ENCODE measurements at places on chromosomes 5 and 9.

- no peak for DNase-seq
These were observed 2.9 kb upstream of the OR13C2 start for GRCh38 chr9:104608336-104608735.

GRCh38 chr9:100679834-100680233, 102.0 kb downstream of the CAVIN4 start:
- no peak for DNase-seq

GRCh38 chr9:75876999-75877640, 13.4 kb upstream of the PCSK5 start:
- DNase-seq, result no peak

DNA sequence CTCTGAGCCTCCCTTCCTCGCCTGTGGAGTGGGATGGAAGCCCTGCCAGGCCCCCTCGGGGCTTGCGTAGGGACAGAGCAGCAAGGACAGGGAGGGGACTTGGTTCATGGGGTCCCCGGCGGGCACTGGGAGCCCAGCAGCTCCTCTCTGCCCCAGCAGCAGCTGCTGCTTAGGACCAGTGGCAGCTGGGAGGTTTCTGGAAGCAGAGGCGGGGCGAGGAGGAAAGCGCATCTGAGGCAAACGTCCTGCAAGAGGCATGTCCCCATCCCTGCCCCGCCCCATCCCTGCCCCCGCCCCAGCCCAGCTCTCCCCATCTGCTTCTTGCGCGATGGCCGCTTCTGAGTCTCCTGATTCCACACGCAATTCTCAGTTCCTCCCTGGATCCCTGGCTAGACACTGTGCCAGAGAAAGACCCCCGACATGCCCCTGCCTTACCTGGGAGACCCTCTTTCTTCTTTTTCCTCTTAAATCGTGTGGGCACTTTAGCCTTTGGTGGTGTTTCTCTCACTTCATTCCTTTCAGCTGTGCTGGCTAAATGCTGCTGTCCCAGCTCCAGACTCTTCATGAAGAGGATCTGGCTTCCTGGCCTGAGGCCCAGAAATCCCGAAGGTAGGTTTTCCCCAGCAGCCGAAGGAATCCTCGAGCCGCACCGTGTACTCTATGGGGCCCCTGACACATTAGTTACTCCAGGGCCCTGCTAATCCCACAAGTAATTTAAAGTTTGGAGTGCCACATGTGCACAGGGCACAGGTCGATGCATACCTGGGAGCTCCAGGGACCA, 4.4 kb upstream of the OR2S2 start:
- no peak for DNase-seq

- DNase-seq, result no peak
These were observed 56.9 kb upstream of the SIMC1 start for GRCh38 chr5:176181271-176181855.

DNA sequence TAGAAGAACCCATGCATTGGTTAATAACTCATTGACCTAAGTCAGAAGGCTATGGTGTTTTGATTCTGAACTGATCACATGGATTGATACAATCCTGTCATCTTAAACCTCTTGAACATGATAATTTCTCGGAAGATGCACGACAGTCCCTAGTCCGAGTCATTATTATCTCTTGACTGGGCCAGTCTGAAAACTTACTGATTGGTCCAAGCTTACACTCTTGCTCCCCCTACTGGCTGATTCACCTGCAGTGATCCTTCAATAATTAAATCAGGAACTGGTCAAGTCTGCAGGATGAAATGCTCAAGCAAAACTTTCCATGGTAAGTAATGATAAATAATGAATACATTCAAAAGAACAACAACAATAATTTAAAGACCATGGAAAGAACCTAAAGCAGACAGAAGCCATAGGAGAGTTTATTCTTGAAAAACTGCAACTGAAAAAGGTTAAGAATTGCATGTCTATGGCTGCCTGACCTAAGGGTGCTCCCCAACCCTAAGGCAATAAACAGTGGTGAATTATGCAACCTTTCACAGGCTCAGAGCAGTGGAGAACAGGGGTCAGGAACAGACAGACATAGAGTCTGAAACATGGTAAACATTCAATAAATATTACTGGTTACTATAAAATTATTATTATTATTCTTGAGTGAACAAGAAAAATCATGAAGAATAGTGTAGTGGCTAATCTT, 79.3 kb downstream of the BRINP1 start:
- peak; percentile 67 for DNase-seq

DNA sequence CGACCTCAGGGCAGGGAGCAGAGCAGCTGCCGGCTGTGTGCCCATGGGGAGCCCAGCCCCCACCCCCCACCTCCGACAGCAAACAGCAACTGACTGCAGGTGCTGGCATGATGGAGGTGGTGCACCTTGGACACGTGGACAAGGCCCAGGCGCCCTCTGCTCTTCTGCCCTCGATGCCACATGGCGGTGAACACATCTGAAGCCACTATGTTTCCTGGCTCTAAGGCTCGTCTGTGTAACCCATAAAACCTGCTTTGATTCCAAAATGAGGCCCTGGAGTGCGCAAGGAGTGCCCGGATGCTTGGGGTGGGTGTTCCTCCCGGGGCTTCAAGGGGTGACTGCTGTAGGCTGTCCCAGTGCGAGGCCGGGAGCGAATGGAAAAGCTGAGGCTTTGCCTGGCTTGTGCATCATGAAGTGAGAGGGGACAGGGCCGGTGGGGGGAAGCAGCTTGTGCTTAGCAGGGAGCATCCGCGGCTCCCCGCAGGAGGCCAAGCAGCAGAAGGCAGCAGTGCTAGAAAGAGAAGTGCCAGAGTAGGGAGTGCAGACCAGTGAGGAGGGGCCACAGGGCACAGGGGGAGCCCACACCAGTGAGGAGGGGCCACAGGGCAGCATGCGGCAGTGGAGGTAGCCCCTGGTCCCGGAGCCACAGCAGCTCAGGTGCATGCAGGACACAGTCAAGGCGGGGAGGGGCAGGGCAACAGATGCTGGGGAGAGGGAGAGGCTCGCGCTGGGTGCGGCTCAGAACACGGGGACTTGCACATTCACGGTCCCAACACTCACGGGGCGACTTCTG, 30.0 kb downstream of the NKD2 start:
- DNase-seq, result no peak

- no peak for DNase-seq
These were observed 1.7 kb downstream of the DBN1 start for GRCh38 chr5:177471610-177472356.

- peak; percentile 20 for DNase-seq
These were observed 386.6 kb upstream of the RPS23 start for GRCh38 chr5:82664732-82665131.

- peak; percentile 80 for DNase-seq
These were observed 14.9 kb upstream of the FGFR4 start for GRCh38 chr5:177071666-177072385.

GRCh38 chr9:113532809-113533190, 69.3 kb downstream of the RGS3 start:
- DNase-seq, result no peak

DNA sequence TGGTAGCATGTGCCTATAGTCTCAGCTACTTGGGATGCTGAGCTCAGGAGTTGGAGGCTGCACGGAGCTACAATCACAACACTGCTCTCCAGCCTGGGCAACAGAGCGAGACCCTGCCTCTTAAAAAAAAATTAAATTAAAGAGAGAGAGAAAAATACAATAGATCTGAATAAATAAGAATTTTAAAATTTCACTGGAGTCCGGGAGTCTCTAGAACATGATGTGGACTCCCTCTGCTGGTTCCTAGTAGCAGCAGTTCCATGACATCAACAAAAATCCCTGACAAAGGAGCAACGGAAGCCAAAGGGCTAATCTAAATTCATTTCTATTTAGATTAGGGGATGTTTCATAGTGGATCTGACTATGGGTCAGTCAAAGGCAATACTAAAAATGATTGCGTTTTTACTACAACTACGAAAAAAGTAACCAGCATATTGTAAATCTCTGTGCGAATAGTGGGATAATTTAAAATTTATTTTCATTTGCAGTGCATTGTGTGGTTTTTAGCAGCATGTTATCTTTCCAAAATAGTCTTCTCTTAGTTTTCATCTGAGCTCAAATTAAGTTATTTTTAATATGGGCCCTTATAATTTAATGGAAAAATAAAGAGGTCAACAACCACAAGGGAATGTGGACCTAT, 6.7 kb downstream of the INIP start:
- DNase-seq, result peak; percentile 30

- no peak for DNase-seq
These were observed 50.5 kb upstream of the CTNNAL1 start for GRCh38 chr9:109063760-109064159.

- no peak for DNase-seq
These were observed 103.5 kb upstream of the SIMC1 start for GRCh38 chr5:176134529-176135223.

DNA sequence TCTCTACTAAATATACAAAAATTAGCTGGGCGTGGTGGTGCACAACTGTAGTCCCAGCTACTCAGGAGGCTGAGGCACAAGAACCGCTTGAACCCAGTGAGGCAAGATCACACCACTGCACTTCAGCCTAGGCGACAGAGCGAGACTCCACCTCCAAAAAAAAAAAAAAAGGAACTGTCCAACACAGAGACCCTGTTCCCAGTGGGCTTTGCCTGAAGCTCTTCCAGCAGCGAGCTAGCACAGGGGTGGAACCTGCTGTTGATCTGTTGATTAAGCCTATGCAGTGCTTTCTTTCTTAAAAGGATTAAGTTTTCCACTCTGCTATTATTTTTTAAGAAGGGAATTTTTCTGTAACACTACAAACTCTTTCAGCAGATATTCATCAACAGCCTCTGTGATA, 171.0 kb upstream of the TUT7 start:
- no peak for DNase-seq

GRCh38 chr9:95140821-95141220, 176.7 kb downstream of the FANCC start:
- DNase-seq, result no peak

All from NCI-H2081 (cell line).